ENCODE measurements at places on chromosomes 16 and 17.

GRCh38 chr17:34156401-34156740 is 98.7 kb upstream of the CCL2 start:
- DNase-seq, result no peak

DNA sequence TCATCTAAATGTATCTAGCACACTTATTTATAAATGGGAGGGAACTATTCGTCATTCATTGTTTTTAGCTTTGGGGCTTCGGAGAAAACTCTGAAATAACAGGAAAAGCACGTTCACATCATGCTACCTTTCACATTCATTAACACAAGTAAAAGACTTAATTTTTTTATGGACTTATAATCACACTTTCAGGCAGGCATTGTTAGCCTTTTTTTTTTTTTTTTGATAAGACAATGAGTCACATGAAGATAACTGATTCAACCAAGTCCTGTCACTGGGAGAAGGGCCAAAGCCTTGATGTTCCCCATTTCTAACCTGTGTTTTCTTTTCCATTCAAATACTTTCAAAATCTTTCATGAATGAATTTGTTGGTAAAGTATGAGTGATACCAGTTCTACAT is 631.3 kb upstream of the CA10 start:
- DNase-seq, result no peak

- DNase-seq, result no peak
Observed at GRCh38 chr16:90032674-90033331, 13.5 kb upstream of the DBNDD1 start.

GRCh38 chr17:38619937-38620550 is 14.3 kb upstream of the SRCIN1 start:
- DNase-seq, result no peak

- no peak for DNase-seq
Observed at GRCh38 chr16:88613-89012, 10.6 kb downstream of the MPG start.

DNA sequence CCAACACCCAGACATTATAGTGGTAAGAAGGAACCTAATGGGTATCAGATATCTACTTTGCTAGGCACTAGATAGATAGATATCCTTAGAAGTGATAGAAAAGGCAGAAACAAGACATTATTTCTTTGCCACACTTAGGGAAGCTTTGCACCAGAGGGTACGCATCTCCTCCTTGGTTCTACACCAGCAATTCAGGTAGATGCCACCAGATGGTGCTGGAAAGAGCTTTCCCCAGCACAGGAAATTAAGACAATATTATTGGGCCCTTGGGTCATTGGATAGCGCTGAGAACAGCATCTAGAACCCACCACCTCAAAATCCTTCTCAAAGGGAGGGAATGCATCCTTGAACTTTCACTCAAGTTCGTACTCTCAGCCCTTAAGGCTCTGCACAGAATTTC is 173.8 kb upstream of the CCL2 start:
- no peak for DNase-seq

DNA sequence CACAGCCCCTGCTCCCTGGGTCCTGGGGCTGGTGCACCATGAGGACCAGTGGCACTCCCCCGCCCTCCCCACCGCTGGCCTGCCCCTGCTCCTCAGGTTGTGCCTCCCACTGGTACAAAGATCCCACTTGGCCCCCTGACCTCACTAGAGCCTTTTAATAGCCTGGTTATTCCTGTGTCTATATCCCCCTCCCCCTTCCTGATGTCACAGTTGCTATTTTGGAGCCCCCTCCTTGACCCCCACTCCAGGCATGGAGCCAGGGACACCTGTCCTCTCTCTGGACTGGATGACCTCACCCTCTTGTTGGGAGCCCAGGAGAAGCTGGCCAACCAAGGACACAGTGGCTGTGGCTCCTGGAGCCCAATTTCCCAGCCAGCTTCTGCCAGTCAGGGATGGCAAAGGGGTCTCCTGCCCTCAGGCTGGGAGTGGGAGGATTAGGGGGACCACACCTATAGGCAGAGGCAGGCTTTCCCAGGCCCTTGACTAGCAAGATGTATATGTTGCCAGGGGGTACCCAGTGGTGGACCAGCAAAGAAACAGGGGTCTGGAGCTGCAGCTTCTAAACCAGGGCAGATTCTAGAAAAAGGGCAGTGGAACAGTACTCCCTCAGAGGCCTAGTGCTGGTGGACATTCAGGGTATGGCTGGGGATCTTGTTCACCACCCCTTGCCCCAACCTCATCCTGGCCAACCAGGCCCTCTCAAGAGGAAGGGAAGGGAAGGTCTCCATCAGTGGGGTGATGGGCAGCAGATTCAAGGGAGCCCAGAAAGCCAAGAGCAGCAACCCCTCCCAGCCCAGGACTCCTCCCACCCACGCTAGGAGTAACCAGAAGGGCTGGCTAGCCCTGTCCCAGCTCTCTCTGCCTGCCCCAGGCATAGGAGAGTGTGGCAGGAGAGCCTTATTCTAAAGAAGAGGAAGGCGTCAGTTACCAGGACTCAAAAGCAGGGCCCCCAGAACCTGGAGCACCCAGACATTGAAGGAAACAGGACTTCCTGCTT is 10.9 kb downstream of the HDAC5 start:
- no peak for DNase-seq

GRCh38 chr17:56481659-56482058 is 111.8 kb upstream of the NOG start:
- DNase-seq, result no peak

DNA sequence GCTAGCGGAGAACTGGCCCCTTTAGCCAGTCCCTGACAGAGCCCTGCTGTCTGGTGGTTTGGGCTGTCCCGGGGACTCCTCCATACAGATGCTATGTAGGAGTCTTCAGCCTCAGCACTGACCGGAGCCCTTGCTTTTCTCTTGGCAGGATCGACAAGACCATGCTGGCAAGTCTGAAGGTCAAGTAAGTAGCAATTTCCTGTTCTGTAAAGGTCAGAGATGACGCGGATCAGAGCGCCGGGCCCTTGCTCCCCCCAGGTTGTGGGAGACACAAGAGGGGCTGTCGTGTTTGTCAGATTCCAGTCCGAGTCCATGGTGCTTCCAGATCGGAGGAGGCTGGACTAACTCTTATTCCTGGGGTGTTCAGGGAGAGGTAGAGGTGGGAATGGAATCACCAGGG is 4.1 kb downstream of the RAP1GAP2 start:
- no peak for DNase-seq

Measured in hematopoietic multipotent progenitor cell treated with erythropoietin and hydrocortisone succinate and interleukin-3 and kit ligand, for 17 days (in vitro differentiated cells).